Stimulated activated naive CD4-positive, alpha-beta T cell treated with Interleukin-2 at 50 U/mL for 16 hours (primary cell): ENCODE measurements at places on chromosomes 12 and 14.

DNA sequence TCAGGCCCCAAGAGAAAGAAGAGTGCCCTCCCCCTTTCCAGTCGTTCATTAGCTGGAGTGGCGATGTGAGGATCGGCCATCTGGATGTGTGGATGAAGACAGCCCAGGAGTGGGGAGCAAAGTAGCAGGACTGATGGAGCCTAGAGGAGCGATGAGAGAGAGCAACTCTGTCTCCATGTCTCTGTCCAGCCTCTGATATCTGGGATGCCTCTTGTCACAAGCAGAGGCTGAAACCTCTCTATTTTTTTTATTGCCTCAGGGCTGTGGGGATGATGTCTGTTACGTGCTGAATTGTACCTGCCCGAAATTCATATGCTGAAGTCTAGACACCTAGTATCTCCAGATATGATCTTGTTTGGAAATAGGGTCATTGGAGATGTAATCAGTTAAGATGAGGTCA is 2.7 kb downstream of the SERPINA11 start:
- DNase-seq = no peak

DNA sequence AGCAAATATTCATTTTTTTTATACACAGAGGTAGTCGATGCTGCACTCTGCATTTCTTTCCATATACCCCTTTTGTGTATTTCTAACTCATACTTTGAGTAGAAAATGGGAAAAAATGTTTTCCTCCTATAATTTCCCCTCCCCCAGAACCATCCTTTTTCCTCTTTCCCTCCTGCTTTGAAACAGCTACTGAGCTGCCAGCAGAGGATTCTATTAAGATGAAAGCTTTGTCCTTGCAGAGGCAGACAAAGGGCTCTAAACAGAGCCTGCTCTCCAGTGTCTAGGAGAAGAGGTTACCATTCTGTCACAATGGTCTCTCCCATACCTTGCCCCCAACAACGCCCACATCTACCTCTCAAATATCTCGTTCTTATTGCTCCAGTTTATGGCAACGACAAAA is 74.6 kb upstream of the OSBPL8 start:
- DNase-seq = no peak

GRCh38 chr14:77657280-77657679 is 40.8 kb upstream of the SPTLC2 start:
- DNase-seq = no peak

GRCh38 chr12:71556448-71556847 is 107.2 kb downstream of the ZFC3H1 start:
- no peak for DNase-seq

DNA sequence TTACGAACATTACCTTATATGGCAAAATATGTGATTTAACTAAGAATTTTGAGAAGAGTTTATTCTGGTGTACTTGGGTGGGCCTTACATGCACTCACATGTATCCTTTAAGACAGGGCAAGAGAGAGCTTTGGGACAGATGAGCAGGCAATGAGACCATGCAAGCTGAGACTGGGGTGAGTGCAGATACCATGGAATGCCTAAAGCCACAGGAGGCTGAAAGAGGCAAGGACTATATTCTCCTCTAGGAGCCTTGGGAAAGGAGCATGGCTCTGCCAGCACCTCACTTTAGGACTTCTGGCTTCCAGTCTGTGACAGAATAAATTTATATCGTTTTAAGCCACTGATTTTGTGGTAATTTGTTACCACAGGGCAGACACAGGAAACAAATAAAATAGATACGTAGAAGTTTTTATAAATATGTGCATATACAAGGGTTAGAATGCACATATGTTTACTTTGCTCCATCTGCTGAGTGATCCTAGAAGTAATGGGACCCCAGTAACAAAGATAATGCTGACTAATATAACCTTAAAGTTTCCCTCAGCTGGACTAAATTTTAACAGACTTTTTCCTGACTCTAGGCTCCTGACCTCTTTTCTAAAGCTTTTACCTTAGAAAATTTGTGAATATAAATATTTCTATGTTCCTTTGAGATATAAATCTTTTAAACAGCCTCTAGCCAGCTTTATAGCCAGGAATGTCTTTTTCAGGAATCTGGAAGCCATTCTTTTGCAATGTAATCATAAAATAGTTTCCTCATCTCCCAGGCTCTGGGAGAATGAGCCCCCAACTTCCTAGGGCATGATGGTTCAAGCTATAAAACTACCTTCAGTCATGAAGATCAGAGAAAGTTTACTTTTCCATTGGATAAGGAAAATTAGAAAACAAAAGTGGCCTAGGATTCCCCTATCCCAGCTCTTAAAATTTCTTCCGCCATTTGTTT is 216.8 kb downstream of the PPFIA2 start:
- DNase-seq = no peak
